Right atrium auricular region (tissue), 2 donors: ENCODE measurements at places on chromosomes 4 and X.

DNA sequence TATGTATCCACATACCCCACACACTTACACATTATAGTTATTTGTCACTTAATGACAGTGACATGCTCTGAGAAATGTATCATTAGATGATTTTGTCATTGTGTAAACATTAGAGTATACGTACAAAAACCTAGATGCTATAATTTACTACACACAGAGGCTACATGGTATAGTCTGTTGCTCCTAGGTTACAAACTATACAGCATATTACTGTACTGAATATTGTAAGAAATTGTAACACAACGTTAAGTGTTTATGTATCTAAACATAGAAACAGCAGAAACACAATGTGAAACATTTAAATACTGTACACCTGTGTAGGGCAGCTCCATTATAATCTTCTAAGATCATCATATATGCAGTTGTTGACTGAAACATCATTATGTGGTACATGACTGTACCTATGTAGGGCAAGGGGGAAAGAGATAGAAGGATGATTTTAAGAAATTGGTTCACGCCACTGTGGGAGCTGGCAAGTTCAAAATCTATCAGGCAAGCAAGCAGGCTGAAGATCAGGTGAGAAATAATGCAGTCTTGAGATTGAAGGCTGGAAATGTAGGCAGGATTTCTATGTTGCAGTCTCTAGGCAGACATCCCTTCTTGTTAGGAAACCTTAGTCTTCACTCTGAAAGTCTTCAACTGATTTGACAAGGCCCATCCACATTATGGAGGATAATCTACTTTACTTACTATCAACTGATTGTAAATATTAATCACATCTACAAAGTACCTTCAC lies 78.0 kb upstream of the CPEB2 start:
- no peak for DNase-seq

- DNase-seq = no peak
These were observed 32.5 kb downstream of the MEPE start for GRCh38 chr4:87865288-87865687.

- peak; percentile 70 for DNase-seq
These were observed 38.8 kb downstream of the MSN start for GRCh38 chrX:65706041-65706828.

- DNase-seq = no peak
These were observed 143.9 kb downstream of the GLRA2 start for GRCh38 chrX:14673236-14673635.

GRCh38 chrX:66191563-66191962 lies 27.5 kb downstream of the HEPH start:
- DNase-seq = no peak

DNA sequence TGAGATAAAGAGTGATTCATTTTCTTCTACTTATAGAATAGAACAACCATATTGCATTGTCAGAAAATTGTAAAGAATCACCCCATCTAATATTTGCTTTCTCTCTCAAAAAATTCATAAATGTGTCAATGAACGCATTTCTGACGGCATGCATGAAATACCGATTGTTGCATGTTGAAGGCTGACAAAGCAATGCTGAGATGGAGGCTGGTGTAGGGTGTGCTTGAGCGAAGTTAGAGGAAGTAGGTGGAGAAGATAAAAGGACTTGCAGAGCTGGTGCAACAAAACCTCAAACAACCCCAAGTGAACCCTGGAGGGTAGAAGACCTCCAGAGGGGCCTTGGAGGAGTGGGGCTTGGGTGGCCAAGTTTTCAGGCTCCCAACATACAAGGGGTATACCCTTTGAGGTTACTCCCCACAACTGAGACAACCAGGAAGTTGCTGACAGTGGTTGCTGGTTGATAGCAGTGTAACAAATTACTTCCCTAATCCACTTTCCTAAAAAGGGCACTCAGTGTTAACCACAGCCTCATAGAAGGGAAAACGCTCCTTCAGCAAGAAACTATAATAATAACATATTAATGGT lies 452.7 kb downstream of the NLGN4X start:
- DNase-seq = no peak

- DNase-seq = no peak
These were observed 141.6 kb downstream of the SPATA18 start for GRCh38 chr4:52192721-52193135.
